ENCODE measurements at places on chromosomes 12 and 14.
A peak's percentile ranks its signal among the peaks of the same experiment; 100 is the strongest.

GRCh38 chr12:87082756-87083155, 826.6 kb upstream of the MGAT4C start:
- no peak for DNase-seq

DNA sequence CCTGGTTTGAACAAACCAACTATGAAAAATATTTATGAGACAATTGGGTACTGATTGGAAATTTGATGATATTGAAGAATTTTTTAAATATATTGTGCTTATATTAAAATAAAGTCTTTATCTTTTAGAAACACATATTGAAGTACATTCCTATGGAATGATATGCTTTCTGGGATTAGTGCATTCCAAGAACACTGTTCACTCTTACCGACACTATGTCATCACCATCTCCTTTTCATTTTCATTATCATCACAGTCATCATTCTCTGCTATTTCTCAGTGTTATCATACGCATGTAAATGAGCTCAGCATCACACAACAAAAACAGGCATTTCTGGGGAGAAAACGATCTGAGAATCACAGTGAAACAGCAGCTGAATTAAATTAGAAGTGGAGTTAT, 513.3 kb upstream of the CCDC196 start:
- no peak for DNase-seq

DNA sequence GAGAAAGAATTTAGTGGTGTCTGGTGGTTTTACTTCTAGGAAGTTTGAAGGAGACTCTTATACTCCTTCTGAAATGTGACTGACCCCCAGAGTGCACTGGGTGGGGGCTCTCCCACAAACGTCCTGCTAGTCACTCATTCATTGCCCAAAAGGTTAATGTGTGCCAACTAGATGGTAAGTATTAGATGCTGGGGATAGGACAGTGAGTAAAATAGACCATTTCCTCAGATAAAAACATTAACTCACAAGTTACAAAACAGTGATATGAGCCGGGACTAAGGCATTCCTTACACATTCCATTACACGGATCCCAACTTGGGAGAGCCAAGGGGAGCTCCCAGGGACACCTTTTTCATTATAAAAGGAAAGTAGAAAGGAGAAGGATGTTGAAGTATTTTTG, 185.1 kb downstream of the ATXN7L3B start:
- DNase-seq, result no peak

- DNase-seq, result no peak
Observed at GRCh38 chr12:125470838-125471783, 405.9 kb downstream of the AACS start.

GRCh38 chr12:22971701-22972191, 346.8 kb downstream of the ETNK1 start:
- no peak for DNase-seq

DNA sequence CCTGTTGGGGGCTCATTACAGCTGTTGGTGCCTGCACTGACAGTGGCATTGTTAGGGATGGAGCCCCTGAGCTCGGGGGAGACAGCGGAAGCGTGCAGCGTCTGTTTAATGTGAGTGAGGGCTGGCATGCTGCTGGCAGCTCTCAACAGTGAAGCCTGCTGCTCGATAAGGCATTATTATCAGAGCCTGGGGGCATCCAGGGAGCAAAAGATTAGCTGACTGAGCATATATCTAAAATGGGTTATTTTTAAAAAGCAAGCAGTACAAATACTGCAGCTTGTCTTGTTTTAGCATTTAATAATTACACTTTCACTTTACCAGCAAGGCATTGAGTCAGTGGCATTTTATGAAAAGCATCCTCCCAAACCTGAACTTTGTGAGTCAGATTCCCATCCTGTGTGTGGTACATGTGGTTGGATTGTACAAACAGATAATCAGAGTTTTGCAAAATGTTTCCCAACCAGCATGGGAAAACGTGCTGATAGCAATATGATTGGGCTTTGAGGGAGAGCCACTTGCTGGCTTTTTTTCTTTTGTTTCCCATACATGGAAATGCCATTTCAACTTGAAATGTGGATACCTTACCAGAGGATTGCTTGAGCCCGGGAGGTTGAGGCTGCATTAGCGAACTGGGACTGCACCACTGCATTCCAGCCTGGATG, 150.8 kb downstream of the PRKCH start:
- DNase-seq, result peak; percentile 48

DNA sequence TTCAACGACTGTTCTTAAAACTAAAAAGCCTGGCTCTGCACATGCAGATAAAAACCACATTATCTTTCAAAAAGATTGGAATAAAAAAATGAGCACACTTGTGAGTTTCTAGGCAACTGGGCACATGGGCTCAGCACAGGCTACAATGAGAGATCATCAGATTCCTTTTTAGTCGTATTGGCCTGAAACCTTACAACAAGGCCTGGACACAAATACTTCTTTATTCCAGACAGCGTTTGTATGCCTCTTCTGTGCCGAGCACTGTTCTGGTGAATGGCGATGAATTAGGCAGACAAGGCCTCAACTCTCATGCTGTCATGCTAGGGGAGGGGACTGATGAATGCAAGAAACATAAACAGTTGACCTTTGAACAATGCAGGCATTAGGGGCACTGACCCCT, 463.0 kb downstream of the AACS start:
- no peak for DNase-seq

- no peak for DNase-seq
Observed at GRCh38 chr12:117091758-117092510, 7.3 kb downstream of the TESC start.

DNA sequence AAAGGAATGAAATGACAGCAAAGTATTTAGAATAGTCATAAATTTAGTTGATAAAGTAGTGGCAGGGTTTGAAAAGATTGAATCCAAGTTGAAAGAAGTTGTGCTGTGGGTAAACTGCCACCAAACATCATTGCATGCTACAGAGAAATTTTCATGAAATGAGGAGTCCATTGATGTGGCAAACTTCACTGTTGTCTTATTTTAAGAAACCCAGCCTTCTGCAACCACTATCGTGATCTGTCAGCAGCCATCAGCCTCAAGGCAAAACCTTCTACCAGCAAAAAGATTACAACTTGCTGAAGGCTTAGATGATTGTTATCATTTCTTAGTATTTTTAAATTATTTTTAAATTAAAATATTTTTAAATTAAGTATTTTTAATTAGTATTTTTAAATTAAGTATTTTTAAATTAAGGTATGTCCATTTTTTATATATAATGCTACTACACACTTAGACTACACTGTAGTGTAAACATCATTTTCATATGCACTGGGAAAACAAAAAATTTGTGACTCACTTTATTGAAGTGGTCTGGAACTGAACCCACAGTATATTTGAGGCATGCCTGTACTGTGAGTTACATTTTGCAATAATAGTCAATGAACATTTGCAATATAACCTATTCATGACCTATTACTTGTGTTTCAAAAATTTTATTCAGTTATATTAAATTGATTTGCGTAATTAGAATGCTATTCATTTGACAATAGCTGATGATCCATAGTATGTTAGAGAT, 67.2 kb upstream of the SYT1 start:
- no peak for DNase-seq

DNA sequence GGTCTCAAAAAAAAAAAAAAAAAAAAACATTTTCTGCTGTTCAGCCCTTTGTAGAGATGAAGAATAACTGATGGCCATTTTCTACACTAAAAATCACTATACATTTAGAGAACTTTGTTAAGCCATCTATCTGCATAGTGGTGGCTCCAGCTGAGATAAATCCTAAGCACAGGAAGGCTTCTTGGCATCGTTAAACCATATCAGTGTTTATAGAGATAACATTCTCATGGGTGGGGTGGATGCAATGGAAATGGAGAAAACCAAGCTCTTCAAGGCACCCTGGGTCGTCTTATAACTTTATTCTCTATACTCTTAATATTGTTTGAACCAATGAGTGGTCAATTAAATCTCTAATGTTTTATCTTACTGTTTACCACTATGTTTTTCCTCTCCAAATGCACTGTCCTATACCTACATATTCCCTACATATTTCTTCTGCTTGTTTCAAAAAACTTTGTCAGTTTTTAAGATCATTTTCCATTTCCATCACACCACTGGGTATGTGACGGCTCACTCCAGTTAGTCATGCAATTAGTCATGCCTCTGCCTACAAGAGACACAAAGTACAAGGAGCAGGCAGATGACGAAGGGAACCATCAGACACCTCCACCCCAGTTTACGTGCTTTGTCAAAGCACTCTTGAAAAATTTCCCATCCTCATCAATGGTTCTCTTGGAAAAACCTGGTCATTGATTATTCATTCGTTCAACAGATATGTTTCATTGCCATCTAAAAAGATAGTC, 119.3 kb upstream of the OVCH1 start:
- no peak for DNase-seq

DNA sequence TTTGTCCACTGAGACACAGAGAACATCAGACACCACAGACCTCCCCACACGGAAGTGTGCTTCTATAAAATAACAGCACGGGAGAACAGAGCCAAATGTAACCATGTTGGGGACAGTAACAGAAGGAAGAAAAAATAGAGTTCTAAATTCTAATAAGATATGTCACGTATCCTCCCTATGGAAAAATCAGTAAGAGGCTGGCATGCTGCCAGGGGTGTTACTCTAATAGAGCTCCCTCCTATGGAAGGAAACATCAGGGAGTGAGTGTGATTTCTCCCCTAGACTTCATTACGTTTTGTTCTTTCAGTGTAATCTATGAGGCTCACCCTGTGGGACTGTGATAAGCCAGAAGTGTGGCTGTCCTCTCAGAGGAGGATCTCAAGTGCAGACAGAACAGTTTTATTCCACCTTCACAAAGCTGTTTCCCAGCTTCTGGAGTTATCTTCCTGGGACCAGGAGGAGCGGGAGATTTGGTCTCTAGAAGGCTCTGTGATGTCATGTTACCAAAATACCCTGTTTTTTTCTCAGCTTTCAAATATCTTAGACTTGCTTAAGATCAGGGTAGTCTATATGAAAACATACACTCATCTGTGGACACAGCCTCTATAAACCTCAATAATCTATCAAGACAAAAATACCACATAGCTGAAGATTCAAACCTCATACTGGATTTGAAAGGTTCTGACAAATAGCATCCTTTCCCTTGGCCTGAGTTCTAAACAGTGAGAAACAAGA, 69.3 kb downstream of the ZFC3H1 start:
- no peak for DNase-seq

- DNase-seq, result peak; percentile 61
Observed at GRCh38 chr12:98399532-98399931, 115.9 kb upstream of the TMPO start.

DNA sequence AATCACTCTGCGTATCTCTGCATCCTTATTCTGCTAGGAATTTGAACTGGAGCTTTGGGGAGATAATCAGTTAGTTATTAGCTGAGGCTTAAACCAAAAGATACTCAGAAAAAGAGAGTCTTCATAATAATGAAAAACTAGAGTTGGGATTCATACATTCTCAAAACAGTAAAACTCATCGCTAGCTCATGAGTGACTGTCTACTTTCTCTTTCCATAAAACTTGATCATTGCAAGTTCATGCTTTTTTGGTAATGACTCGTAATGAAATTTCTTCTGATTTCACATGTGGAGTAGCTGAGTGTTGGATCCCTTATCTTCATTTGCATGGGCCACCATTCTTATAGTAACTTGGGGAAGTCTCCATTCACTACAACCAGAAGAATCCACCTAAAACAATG, 397.7 kb downstream of the PDZRN4 start:
- no peak for DNase-seq

- no peak for DNase-seq
Observed at GRCh38 chr12:63068857-63069442, 82.1 kb downstream of the AVPR1A start.

- peak; percentile 64 for DNase-seq
Observed at GRCh38 chr14:63840981-63841380, 11.8 kb upstream of the SYNE2 start.

GRCh38 chr12:11795913-11796459, 146.5 kb downstream of the ETV6 start:
- no peak for DNase-seq

DNA sequence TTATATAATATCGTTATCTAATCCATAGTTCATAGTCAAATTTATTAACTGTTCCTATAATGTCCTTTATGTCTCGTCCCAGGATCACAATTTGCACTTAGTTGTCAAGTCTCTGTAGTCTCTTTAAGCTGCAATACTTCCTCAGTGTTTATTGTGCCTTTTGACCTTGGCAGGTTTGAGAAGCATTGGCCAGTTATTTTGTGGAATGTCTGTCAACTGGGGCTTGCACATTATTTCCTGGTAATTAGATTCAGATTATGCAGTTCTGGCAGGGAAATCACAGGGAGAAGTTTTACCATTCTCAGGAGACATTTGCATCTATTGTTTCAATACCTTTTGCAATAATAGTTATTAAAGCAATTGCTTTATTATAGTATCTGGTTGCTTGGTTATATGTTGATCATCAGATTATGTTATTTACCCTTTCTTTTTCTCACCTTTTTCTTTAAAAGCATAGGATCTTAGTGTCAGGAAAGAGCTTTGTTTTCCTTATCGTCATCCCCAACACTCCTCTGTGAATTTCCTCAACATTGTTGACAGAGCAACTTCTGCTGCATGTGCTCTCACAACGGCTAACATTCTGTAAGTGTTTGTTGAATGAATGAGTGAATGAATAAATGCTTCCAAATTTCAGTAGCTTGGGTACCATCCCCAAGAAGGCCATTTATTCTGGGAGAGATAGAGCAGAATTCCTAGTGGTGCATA, 3.7 kb upstream of the ART4 start:
- no peak for DNase-seq

DNA sequence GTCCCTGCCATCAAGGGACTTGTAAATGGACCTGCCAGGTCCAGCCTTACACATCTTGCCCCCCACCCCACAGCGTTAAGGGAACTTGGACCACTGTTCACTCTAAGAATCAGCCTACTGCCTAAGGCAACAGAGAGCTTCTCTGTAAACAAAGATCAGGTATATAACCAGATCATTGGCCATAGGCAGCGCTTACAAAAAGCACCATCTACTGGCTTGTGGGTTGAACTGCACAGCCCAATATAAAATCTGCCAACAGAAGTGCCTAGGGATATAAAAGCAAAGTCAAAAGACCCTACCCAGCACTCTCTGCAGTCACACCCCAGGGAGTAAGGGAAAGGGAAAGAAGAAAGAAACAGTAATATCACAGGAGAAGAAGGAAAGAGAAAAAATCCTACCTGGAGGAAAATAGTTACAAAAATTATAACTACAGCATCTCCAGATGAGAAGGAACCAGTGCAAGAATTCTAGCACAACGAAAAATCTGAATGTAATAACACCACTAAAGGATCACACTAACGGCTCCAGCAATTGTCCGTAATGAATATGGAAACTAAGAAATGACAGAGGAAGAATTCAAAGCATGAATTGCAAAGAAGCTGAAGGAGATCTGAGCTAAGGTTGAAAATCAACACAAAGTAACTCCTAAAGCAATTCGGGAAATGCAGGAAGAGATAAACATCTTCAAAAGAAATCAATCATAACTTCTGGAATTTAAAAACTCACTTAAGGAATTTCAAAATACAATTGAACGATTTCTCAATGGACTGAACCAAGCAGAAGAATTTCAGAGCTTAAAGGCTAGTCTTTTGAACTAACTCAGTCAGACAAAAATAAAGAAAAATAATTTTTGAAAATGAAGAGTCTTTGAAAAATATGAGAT, 95.2 kb upstream of the PCED1B start:
- DNase-seq, result peak; percentile 45

- DNase-seq, result peak; percentile 47
Observed at GRCh38 chr12:39620659-39621658, 1.4 kb upstream of the ABCD2 start.

Measured in activated CD4-positive, alpha-beta T cell treated with anti-CD3 and anti-CD28 coated beads, Interleukin-2, amount 10 ng/mL, durations not matched to agents 7 days and 5 days (primary cell).